ENCODE measurements at places on chromosomes 3 and 15. TPM values are rescaled to one million over a fixed set of nuclear protein-coding genes. Genes with fewer than 3 reads are reported as not detected.

- no peak for DNase-seq
These were observed 488.3 kb upstream of the GOLIM4 start for GRCh38 chr3:168583977-168584376.

The ROPN1 gene
- total RNA-seq, result not detected

DNA sequence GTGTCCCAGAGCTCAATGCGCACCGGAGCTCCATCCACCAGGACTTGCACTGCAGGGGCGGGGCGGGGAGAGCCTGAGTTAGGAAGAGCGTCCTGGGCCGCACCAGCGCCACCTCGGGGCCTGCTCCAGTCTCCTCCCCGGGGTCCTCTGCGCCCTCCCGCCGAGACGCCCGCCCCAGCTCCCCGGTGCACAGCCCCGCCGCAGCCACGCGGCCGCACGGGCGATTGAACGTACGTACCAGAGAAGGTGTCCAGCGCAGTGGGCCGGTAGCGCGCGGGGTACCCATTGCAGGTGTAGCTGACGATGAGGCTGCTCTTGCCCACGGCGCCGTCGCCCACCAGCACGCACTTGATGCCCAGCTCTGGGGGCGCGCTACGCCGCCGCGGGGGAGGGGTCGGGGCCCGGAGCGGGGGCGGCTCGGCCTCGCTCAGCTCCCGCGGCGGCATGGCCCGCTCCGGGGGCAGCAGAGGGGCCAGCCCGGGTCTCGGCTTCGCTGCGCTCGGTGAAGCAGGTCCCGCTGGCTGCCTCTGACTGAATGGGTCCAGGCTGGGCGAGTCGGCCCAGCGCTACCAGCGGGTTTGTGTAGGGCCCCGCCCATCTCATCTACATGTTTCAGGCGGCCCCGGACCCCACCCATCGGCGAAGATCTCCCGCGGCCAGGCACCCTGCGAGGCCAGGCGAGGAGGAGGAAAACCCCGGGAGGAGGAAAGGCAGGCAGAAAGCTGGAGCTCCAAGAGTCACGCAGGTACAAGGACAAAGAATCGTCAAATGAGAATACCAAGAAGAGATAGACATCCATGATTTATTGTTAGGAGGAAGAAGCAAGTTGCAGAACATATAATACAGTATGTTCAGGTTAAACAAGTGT, at the start of gene RHOV:
Gene RHOV (minus strand): TSS at position 541 of the 868 bp plus-strand sequence. CDS start 95 bp downstream, at position 446.
- peak; percentile 41 for DNase-seq

DNA sequence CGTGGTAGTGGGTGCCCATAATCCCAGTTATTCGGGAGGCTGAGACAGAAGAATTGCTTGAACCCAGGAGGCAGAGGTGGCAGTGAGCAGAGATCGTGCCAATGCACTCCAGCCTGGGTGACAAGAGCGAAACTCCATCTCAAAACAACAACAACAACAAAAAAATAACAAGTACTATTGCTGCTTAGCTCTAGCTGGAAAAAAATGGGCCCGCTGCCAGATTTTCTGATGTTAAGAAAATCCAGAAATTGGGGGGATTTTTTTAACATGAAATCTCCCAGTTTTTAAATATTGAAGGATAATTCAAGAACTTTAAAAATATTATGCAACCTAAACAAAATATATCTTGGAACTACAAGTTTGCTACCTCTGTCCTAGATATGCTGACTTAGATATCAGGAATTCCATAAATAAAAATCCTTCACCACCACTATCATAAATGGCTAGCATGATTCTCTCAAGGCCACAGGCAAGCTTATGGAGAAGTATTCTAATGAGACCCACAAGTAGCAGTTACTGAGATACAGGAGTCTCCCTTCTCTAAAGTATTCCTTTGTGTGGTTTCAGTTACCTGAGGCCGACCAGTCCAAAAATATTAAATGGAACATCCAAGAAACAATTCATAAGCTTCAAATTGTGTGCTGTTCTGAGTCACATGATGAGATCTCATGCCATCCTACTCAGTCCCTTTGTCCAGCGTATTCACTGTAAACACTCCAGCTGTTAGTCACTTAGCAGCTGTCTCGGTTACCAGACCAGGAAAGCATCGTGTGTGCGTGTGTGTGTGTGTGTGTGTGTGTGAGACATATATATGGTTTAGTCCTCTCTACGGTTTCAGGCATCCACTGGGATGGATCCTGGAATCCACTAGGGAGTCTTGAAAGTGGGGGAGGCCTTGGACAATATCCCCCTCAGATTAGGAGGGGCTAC, 277.2 kb downstream of the TBL1XR1 start:
- no peak for DNase-seq

The ARGFX gene
- not detected for total RNA-seq

DNA sequence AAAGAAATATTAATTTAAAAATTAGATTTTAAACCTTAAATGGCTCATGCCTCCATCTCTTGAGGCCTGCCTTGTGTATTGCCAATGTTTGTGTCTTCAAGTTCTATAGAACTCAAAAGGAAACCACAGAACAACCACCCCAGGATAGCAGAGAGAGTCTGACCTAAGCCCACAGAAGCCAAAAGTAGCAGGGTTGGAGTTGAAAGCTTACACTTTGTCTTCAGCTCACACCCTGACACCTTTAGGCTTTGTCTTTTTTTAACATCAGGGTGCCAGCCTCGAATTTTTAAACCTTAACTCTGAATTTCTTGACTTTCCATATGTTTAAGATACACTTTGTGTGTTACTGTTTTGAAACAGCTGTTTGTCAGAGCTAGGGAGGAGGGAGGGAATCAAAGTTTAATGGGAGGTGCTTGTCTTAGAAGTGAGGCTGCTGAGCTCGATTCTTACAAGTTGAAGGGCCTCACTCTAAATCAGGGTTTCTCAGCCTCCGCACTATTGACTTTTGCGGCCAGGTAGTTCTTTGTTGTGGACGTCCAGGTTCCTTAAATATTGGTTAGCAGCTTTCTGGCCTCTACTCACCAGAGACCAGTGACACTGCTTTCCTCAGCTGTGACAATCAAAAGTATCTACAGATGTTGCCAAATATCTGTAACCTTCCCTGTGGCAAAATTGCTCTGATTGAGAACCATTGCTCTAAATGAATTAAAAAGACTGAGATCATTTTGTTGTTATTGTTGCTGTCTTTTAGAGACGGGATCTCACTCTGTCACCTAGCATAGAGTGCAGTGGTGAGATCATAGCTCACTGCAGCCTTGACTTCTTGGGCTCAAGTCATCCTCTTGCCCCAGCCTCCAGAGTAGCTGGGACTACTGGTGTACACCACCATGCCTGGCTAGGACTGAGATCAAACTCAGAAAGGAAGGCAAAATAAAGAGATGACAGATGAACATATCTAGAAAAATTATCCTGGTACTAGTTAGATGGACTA, 139.2 kb upstream of the EOMES start:
- DNase-seq, result no peak

The ALPK3 gene
- 0.07 TPM for total RNA-seq

The FOXB1 gene
- 0.37 TPM for total RNA-seq

DNA sequence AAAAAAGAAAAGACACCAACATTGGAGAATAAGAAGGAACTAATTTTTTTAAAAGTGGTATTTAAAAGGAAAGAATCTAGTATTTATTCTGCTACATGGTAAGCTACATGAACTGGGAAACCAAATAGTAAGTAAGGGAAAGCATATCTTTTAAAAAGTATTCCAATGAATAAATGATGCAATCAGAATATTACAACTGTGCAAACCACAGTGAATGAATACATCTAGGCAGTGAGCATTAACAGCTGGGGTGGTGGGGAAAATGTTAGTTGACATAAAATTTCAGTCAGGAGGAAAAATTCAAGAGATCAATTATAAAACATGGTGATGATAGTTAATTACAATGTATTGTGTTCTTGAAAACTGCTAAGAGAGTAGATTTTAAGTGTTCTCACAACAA, 16.9 kb downstream of the ICE2 start:
- no peak for DNase-seq

GRCh38 chr15:36506733-36507356, 72.6 kb upstream of the CDIN1 start:
- no peak for DNase-seq

GRCh38 chr3:143413372-143413771, 293.8 kb downstream of the CHST2 start:
- DNase-seq, result no peak

DNA sequence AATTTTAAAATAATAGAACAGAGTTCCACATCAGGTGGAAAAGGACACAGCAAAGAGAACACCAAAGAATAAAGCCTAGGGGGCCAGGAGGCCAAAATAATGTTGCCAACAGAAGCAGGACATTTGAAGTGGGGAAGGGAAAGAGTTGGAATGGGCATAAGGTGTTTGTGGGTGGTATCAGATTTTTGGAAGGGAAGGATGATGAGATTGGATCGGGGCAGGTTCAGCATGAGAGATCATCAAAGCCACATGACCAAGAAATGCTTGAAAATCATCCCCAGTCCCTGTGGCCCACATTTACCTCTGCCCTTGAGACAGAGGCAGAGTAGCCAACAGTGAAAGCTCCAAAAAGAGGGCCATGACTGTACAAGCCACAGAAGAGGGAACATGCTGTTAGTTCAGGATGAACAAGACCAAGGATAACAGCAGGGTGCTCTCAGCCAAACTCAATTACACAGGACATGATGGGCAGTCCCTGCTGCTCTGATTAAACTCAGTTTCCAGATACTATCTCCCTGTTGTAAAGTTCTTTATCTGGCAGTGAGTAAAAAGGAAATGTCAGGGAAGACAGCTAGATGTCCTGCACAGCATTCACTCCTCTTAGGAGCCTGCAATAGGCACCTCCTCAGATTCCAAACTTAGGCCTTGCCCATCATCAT, 32.5 kb downstream of the RAB27A start:
- no peak for DNase-seq

The LRRC2 gene
- total RNA-seq, result 0.04 TPM
